GM20000 (cell line): ENCODE measurements at places on chromosomes 11 and 22.

- DNase-seq: no peak
Measured at GRCh38 chr11:117175104-117175503, 3.4 kb upstream of the SIDT2 start.

- DNase-seq: no peak
Measured at GRCh38 chr11:6943131-6943530, 16.9 kb downstream of the ZNF215 start.

- DNase-seq: no peak
Measured at GRCh38 chr11:115580927-115581680, 76.9 kb upstream of the CADM1 start.

DNA sequence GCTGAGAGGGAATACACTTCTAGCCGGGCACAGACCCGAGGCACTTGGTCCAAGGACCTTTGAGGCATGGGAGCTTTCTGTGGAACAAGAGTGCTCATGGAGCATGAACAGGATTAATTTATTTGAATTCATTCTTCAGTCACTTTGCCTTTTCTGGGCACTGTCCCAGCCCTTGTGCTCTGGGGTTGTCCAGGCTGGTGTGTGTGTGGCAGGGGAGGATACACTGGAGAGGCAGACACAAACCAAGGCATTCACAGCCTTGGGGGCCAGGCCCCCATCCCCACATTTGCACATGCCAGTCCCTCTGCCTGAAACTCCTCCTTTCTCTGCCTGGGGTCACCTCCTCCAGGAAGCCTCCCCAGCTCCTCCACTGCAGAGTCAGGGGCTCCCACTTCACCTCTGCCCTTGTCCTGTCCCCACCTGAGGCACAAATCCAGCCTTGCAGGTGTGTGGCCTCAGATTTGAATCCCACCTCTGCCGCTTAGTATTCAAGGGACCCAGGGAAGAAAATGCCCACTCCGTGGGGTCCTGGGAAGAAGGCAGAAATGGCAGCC, 55.5 kb downstream of the MYO7A start:
- no peak for DNase-seq

DNA sequence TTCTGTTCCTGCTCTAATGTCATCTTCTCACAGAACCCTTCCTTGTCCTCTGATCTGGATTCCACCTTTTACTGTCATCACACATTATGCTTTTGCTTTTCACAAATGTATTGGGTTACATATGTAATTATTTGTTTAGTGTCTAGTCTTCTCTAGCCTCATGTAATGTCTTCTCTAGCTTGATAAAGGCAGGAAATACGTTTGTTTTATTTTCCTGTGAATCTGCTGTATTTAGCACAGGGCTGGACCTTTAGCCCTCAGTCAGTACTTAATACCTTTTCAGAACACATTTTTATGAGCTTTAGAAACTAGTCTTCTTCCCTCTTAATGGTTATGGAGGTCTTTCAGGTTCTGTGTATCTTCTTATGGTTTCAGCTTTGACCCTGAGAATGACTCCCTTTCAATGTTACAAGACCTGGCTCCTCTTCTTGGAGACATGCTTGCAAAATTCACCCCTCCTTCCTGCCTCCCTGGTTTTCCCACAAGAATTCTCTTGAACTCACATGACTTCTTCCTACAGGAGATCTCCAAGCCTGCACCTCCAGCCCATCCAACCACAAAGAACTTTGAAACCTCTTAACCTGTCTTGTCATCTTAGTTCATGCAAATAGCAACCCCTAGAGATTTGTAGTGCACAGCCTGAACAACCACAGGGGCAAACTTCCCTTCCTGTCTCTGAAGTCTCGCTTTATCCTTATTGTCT, 132.7 kb upstream of the DDI1 start:
- peak; percentile 16 for DNase-seq

DNA sequence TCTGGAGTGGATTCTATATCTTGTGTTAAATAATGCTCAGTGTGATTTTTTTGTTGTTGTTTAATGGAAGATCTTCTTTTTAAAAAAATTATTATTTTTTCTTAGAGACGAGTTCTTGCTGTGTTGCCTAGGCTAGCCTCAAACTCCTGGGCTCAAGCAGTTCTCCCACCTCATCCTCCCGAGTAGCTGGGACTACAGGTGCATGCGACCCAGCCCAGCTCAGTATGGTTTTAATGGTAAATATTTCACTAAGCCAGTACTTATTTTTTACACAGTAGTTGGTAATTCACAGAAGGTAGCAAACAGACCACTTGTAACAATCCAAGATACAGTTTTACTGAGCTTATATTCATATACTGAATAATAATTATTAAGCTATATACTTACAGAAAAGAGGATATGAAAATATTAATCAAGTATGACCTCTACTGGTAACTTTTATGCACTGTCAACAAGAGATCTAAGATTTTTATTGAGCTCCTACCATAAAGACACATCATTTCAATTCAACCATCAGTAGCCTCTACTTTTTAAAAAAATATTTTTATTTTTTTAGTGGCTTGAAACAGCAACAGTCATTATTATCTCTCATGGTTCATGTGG, 6.1 kb upstream of the CD59 start:
- DNase-seq: peak; percentile 45

DNA sequence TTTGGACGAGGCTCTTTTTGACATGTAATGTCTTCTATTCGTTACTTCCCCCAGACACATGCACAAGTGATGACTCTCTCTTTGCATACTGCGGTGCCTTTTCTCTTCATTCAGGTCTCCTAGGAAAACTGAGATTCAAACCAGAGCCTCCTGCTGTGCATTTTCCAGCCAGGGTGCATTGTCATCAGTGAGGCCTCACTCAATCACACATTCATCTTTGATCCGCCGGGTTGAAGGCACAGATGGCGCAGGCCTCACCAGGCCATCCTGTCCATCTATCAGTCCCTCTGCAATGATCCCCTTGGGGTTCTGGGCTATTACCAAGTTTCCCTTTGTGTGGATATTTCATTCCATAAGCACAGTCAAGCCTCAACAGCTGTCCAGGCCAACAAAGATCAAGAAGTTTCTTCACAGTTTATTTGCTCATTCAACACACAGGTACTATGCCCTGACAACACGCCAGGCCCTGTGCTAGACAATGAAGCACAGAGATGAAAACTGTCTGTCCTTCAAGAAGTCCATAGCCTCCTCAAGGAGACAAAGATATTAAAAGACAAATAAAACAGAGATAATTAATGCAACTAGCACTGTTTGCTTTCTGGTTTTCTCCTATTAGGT, 107.8 kb downstream of the LARGE1 start:
- DNase-seq: no peak

GRCh38 chr11:15667127-15667725, 552.5 kb downstream of the INSC start:
- no peak for DNase-seq

DNA sequence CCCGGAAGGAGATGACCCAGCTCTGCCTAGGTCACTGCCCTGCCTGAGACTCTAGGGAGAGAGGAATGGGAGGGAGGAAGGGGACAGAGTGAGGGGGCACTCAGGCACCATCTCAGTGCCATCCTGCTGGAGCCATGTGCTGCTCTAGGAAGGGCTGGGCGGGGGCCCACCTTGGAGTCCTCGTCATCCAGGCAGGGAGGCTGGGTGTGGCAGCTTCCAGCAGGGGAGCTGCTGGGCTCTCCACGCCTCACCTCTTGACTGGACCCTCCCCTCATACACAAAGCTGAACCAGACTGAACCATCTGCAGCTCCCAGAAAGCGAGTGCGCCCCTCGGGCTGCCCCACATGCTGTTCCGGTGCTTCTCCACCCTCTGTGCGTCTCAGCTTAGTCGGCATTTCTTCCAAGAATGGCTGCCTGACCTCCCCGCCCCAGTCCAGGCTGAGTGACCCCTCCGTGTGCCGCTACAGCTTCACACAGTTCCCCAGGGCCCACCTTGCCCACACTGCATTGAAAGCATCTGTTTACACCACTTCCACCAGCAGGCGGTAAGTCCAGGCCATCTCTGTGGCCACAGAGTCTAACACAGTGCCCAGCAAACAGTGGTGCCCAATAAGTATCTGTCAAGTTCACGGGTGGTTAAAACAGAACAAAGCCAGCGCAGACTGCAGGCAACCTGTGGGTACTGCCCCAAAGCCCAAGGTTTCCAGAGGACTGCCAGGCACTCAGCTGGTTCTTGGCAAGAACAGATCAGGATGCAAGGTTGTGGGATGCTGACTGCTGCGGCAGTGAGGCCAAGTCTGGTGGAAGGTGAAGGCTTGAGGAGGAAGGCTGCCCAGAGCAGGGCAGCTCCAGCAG, 9.4 kb upstream of the TRIM29 start:
- no peak for DNase-seq

GRCh38 chr11:3340025-3340424, 38.9 kb downstream of the ZNF195 start:
- no peak for DNase-seq

- DNase-seq: no peak
Measured at GRCh38 chr11:96178049-96178886, 164.7 kb downstream of the MAML2 start.

- DNase-seq: no peak
Measured at GRCh38 chr22:43126501-43127165, 16.1 kb downstream of the BIK start.

- DNase-seq: no peak
Measured at GRCh38 chr11:128888034-128888985, 2.8 kb upstream of the KCNJ5 start.

DNA sequence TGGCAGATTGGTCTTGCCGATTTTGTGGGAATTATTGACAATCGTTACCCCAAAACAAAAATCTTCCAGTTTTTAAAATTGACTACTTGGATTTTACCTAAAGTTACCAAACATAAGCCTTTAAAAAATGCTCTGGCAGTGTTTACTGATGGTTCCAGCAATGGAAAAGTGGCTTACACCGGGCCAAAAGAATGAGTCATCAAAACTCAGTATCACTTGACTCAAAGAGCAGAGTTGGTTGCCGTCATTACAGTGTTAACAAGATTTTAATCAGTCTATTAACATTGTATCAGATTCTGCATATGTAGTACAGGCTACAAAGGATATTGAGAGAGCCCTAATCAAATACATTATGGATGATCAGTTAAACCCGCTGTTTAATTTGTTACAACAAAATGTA, 37.2 kb downstream of the IGLL1 start:
- no peak for DNase-seq

GRCh38 chr11:61539831-61540357, 31.3 kb downstream of the LRRC10B start:
- no peak for DNase-seq

DNA sequence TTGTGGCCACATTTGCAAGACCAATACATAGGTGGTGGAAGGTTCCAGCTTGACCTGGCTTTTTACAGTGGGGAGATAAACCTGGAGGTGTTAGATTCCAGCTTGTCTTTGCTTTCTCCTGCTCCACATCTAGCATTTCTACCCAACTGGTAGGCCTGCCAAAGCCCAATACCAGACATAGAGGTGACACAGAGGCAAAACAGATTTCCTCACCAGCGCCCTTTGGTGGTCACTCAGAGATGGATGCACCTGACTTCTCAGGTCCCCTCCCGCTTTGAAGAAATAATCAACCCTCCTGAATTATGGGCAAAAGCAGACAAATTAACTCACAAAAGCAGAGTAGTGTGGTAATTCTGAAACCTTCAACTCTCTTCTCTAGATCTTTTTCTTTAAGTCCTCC, 1356.2 kb downstream of the FAM181B start:
- no peak for DNase-seq

DNA sequence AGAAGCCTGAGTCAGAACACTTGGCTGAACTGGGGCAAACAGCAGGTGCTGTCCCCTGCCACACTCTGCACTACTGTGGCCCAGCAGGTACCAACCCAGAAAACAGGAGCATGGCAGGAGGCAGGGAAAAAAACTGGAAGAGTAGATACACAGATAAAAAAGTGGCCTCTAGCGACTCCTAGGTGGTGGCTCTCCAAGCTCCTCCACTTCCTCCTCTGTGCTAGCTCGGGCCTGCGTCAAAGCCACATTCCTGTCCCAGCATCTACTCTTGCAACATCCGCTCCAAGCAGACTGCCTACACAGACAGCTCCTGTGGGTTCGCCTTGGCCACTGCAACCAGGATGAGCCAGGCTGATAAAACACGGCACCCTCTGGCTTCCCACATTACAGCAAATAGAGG, 6.9 kb downstream of the OR8B12 start:
- DNase-seq: no peak

GRCh38 chr22:49983148-49984042, 22.8 kb downstream of the PIM3 start:
- DNase-seq: peak; percentile 61

DNA sequence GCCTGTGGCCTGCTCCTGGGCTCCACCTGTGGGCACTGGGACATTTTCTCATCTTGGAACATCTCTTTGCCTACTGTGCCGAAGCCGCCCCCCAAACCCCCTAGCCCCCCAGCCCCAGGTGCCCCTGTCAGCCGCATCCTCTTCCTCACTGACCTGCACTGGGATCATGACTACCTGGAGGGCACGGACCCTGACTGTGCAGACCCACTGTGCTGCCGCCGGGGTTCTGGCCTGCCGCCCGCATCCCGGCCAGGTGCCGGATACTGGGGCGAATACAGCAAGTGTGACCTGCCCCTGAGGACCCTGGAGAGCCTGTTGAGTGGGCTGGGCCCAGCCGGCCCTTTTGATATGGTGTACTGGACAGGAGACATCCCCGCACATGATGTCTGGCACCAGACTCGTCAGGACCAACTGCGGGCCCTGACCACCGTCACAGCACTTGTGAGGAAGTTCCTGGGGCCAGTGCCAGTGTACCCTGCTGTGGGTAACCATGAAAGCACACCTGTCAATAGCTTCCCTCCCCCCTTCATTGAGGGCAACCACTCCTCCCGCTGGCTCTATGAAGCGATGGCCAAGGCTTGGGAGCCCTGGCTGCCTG, 1.4 kb downstream of the SMPD1 start:
- no peak for DNase-seq

DNA sequence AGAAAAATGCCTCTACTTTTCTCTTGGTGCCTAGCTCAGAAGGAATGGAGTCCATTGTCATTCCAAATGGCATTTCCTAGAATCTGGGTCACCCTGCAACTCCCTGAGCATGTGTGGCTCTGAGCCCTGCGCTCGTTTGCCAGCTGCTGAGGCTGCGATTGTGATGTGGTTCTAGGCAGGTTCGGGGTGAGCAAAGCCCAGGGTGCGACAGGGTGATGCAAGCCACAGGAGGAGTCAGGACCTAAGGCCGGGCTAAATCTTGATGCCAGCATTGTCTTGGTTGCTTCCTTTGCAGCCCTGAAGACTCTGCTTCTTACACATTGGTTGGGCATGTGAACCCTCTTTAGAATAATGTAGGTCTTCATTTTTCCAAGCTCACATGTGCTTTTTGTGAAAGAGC, 131.0 kb downstream of the MORC2 start:
- DNase-seq: no peak

- no peak for DNase-seq
Measured at GRCh38 chr11:119125821-119126220, 4.4 kb downstream of the HINFP start.

- peak; percentile 56 for DNase-seq
Measured at GRCh38 chr22:18028817-18029527, 4.6 kb upstream of the MICAL3 start.

DNA sequence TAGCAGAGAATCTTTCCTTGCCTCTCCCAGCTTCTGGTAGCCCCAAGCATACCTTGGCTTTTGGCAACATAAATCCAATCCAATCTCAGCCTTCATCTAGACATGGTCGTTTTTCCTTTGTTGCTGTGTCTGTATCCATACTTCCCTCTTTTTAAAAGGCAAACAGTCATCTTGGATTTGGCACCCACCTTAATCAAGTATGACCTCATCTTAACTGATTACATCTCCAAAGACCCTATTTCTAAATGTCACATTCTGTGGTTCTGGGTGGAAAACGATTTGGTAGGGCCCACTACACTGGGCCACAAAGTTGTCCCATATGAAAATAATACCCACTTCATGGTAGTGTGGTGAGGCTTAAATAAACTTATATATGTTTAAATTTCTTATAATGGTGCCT, 852 bp downstream of the BUD13 start:
- no peak for DNase-seq
